ENCODE measurements at places on chromosomes 12 and 14.

DNA sequence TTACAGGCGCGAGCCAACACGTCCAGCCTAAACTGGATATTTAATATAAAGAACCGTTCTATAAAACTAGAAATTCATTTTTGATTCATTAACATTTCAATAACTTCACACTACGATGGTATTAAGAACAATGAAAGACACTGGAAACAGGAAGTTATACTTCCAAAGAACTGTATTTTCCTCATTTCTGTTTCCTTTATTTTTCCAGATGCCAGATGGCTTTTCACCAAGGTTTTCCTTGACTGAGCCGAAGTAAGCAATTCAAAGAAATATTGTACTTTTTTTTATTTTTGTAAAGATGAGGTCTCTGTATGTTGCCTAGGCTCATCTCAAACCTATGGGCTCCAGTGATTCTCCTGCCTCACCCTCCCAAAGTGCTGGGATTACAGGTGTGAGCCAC is 28.2 kb downstream of the EEA1 start:
- DNase-seq = no peak

- DNase-seq = no peak
Measured at GRCh38 chr14:68894802-68895703, 84.0 kb downstream of the ACTN1 start.

DNA sequence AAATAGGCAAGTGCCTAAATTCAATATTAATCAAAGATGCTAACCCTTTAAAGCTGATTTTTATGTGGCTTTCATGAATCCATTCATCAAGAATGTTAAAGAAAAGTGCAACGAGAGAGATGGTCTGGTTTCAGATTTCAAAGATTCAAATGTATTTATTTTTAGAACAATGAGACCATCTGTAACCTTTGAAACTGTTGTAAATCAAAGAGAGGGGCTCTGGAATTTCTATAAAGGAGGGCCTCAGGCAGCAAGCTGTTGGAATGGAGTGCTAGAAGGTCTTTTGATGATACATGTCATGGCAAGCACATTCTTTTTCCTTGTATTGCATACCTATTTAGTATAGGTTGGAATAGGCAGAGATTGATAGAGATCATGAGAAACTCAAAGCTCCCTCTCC is 433.0 kb downstream of the LRIG3 start:
- DNase-seq = no peak

DNA sequence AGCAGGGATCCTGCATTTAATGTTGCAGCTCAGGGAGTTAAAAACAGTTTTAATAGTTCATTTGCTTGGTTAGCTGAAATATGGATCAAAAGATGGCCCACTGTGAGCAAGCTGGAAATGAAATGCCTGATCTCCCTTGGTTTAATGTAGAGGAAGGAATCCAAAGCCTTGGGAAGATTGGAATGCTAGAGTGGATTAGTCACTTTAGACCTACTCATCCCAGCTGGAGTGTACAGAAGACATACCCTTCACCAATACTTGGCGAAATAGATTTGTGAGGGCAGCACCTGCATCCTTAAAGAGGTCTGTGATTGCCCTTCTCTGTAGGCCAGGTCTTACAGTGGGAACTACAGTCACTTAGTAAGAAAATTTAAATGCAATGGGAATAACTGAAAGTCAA is 58.0 kb upstream of the KRAS start:
- no peak for DNase-seq

DNA sequence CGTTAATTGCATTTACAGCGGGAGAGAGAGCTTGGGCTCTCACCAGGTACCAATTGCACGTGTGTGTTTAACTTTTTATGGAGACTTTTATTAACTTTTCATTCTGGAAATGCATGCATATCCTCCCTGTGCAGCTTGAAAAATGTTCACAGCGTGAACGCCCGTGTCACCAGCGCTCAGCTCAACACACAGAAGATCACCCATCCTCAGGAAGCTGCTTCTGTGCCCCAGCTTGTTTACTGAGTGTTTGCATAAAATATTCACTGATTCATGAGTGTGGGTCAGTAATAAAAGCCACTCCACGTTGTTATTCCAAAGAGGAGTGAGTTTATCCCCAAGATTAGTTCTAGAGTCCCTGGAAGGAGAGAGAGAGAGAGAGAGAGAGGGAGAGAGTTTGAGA is 75.5 kb upstream of the FZD10 start:
- no peak for DNase-seq
